Midbrain (tissue), 1 donor: ENCODE measurements at places on chromosomes 4 and X.

- peak; percentile 63 for DNase-seq
Observed at GRCh38 chr4:102641793-102642192, 119.0 kb downstream of the MANBA start.

DNA sequence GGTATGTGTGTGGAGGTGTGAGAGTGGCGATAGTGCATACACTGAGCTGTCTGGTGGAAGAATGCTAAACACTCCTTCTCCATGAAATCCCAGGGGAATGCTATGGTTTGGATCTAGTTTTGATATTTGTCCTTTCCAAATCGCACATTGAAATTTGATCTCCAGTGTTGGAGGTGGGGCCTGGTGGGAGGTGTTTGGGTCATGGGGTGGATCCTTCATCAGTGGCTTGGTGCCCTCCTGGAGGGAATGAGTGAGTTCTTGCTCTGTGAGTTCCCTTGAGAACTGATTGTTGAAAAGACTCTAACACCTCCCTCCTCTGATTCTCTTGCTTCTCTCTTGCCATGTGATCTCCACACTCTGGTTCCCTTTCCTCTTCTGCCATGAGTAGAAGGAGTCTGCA lies 114.1 kb upstream of the HHIP start:
- no peak for DNase-seq

DNA sequence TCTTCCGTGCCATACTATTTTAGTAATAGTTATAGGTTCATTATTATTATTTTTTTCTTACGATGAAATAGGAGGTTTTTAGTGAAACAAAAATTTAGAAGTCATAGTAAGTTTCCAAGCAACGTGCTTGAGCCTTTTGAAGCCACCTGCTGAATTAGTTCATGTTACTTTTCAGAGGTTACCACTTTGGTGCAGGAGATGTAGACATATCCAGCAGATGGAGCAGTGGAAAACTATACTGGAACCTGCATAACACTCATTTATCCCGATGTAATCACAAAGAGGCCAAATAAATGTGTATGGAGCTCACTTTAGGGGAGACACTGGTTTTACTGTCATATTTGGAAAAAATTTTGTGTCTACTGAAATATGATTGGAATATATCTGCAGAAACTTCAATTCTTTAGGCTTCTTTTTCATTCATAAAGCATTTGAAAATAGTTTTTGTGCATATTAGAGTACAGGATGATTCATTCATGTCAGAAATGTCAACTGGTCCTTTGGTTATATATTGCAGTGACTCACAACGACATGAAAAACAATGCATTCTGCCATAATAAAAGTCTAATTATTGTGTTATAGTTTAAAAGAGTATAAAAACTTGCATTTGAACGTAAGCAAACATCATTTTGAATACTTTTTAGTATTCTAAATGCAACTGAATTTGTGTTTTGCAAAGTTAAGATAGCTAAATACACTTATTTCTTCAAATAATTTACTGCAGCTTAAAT lies 2182.9 kb upstream of the TENM3 start:
- peak; percentile 16 for DNase-seq

GRCh38 chrX:5402461-5402860 lies 826.2 kb downstream of the NLGN4X start:
- no peak for DNase-seq

DNA sequence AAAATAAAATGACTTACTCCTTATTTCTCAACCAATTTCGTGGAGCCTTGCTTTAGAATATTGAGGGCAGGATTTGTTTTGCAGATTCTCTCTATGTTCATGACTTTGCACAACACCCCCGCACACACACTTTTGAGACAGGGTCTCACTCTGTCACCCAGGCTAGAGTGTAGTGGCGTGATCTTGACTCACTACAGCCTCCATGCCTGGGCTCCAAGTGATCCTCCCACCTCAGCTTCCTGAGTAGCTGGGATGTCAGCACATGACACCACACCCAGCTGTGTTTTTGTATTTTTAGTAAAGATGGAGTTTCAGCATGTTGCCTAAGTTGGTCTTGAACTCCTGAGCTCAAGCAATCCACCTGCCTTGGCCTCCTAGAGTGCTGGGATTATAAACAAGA lies 12.0 kb downstream of the CT47C1 start:
- DNase-seq, result no peak

DNA sequence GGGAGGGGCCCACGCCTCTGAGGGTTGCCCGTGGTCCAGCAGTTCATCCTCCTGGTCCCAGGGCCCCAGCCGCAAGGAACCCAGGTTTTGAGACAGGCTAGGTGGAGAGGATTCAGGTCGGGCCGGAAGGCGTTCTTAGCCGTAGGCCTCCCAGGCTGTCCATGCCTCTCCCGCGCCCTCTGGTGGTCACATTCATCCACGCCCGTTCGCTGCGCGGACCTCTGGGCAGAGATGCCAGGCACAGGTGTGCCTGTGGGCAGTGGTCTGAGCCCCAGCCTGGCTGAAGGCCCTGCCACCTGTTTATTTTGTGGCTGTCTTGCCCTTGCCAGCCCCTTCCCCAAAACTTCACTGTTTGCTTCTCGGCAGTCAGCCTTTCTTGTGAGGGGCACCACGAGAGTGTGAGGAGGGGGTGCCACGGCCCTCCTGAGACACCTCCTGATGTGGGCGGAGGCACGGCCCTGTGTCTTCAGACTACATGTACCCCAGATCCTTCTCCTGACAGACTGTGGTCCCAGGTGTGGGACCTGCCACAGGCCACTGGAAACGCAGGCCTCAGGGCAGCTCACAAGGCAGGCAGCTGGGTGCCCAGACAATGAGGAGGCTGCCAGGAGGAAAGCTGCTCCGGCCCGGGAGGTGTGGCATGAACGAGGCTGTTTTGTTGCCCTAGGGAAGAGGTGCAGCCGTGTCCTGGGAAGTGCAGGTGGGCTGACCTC lies 5.0 kb downstream of the UVSSA start:
- DNase-seq, result peak; percentile 77

DNA sequence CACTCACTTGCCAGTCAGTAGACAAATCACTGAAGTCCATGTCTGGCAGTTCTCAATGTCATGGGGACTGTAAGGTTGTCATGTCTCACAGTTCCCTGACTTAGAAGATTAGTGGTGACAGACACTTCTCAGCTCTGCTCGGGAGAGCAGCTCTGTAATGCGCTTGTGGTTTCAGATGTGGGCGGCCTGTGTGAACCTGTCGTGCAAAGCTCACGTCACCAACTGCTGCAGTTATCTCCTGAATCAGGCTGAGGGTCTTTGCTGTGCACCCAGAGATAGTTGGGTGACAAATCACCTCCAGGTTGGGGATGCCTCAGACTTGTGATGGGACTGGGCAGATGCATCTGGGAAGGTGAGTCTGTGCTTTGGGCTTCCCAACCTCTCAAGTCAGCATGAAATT lies at the start of gene IL9R:
TSS of gene IL9R (plus strand) at position 261 of the 400 bp plus-strand sequence. CDS start at position 325, 64 bp downstream.
- no peak for DNase-seq

GRCh38 chr4:6221851-6222760 lies 21.8 kb upstream of the JAKMIP1 start:
- DNase-seq, result peak; percentile 81

GRCh38 chr4:46390355-46391058 lies 579 bp upstream of the GABRA2 start:
- DNase-seq, result peak; percentile 26

GRCh38 chr4:148852092-148852699 lies 410.0 kb upstream of the NR3C2 start:
- DNase-seq, result no peak

GRCh38 chr4:186699298-186699697 lies 24.4 kb downstream of the FAT1 start:
- DNase-seq, result no peak

- DNase-seq, result no peak
Observed at GRCh38 chrX:338836-339400, 20.3 kb upstream of the GTPBP6 start.

DNA sequence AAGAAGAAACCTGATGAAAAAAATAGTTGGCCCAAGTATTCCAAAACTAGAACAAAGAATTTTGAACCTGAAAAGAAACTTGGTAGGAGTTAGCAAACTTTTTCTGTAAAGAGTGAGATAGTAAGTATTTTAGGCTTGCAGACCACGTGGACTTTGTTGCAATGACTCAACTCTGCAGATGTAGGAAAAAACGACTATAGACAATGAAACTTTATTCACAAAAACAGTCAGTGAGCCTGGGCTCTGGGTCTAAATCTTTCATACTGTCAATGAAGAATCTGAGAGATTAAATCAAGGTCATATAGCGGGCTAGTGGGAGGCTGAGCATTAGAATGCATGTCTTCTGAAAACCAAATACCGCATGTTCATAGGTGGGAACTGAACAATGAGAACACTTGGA lies 23.0 kb downstream of the SH3D19 start:
- DNase-seq, result no peak

- no peak for DNase-seq
Observed at GRCh38 chrX:10032147-10032546, 65.0 kb downstream of the CLDN34 start.

DNA sequence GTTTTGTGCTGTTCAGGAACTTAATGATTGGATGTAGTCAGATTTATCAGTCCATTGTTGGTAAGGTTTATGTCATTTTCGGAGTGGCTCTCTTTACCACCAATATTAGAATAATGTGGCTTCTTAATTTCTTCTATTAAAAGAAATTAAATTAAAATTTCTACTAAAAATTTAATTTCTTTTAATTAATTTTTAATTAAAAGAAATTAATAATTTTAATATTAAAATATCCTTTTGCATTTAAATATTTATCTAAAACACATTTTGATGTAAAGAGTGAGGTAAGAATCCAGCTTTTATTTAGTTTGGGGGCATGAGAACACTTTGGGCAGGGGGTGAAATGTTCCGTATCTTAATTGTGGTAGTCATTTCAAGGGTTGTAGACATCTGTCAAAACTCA lies 15.7 kb upstream of the UFSP2 start:
- no peak for DNase-seq

GRCh38 chr4:19722404-19722803 lies 529.3 kb upstream of the SLIT2 start:
- no peak for DNase-seq

- no peak for DNase-seq
Observed at GRCh38 chrX:30224536-30224935, 5.9 kb upstream of the MAGEB3 start.

DNA sequence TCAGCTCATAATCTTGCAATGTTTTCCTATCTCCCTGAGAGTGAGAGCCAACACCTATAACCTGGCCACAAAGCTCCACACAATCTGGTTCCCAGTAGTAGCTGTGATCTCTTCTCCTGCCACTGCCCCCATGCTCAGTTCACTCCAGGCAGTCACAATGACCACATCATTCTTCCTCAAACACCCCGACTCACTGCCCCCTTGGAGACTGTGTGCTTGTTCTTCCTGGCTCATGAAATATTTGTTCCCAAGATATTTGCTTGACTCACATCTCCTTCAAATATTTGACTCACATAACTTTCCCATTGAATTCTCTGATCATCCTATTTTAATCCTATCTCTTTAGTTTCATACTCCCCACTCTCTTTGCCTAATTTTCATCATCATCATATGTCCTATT lies 173.7 kb downstream of the AREG start:
- DNase-seq, result no peak

DNA sequence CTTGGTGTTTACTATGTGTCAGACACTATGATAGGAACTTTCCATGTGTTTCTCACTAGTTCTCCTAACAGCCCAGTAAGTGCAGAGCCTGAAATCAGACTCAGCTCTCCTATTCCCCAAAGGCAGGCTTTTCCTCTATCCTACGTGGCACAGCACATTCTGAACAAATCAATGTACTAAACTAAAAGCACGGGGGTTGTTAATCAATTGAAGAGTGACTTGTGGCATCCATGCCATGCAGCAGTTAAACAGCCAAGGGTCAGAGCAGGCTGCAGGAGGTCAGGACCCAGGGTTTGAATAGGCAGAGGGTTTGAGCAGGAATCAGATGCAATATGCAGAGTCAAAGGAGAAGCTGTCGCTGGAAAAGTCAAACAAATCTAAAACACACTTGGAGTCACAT lies 289.7 kb upstream of the LDB2 start:
- DNase-seq, result no peak

DNA sequence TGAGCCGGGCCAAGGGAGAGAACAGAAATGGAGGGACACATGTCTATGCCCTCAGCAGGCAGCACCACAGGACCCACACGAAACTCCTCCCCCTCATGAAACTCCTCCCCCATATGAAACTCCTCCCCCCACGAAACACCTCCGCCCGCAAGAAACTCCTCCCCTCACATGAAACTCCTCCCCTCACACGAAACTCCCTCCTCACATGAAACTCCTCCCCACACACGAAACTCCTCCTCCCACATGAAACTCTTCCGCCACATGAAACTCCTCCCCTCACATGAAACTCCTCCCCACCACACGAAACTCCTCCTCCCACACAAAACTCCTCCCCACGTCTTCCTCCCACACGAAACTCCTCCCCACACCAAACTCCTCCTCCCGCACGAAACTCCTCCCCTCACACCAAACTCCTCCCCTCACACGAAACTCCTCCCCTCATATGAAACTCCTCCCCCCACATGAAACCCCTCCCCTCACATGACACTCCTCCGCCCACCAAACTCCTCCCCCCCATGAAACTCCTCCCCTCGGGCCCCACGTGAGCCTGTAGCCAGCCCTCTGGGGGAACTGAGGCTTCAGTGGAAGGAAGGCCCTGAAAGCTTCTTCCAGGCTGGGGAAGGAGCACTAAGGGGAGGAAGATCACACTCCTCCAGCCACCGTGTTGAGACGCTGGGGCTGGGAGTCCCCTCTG lies 15.2 kb downstream of the ADRA2C start:
- no peak for DNase-seq

DNA sequence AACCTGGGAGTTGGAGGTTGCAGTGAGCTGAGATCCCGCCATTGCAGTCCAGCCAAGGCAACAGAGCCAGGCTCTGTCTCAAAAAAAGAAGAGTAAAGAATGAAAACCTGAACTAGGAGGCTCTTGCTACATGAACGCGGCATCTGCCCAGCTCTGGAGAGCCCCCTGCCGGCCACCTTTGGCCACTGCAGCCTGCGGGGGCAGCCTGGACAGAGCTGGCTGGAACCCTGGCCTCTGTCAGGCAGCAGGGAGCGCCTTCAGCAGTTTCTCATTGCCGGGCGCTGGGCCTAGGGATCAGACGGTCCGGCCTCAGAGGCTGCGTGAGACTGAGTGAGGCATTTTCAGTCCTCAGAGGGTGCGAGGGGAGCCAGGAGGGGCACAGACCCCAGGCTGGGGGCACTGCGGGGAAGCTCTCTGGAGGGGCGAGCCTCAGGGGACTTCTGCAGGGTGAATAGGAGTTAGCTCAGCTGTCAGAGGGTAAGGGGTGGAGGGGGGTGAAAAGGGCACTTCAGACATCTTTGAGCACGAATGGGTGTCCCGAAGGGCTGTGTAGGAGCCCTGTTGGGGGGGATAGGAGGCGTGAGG lies 17.5 kb downstream of the DOK7 start:
- DNase-seq, result peak; percentile 62
